ENCODE measurements at places on chromosomes 16 and 17. TPM values are rescaled to one million over a fixed set of nuclear protein-coding genes. Genes with fewer than 3 reads are reported as not detected.

Gene CTRB1
- polyA plus RNA-seq = not detected

Gene C1QTNF1
- not detected for polyA plus RNA-seq

Gene ZG16B
- polyA plus RNA-seq = 8.5 TPM

Gene AATF
- 117 TPM for polyA plus RNA-seq

Gene MON1B
- polyA plus RNA-seq = 46.3 TPM

Gene FOXL1
- not detected for polyA plus RNA-seq

DNA sequence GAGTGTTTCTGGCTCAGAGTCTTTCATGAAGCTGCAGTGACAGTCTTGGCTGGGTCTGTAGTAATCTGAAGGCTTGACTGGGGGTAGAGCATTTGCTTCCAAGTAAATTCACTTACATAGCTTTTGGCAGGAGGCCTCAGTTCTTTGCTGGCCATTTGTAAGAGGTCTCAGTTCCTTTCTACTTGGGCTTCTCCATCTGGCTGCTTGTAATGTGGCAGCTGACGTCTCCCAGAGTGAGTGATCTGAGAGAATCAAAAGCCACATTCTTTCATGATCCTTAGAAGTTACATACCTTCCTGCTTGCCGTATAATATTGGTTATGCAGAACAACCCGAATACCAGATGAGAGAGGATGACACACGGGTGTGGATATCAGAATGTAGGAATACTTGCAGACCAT is 39.8 kb downstream of the NF1 start:
- DNase-seq = no peak

DNA sequence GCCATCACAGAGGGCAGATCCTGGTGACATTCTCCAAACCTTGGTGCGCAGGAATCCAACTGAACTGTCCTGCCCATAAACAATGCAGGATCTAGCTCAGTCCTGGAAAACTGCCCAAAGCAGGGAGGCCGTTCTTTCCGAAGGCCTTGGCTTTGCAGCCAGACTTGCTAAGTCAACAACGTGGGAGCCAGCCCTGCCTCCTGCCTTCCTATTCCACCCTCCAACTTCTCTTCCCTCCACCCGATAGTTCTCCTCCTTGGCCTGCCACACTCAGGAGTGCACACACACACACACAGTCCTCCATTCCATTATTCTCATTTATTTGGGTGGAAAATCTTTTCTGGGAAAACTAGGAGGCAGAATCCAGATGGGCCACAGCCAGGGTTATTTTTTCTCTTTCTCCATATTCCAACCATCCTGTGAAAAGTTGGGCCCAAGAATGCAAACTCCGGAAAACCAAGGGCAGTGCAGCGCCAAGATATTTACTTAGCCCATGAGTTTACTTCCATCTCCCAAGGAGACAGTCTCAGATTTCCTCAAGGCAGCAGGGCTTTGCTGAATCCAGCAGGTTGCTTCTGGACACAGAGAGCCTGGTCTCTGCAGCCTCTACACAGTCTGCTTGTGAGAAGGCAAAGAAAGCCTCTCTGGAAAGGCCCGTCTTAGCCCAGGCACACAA is 15.8 kb downstream of the COPRS start:
- DNase-seq = no peak

DNA sequence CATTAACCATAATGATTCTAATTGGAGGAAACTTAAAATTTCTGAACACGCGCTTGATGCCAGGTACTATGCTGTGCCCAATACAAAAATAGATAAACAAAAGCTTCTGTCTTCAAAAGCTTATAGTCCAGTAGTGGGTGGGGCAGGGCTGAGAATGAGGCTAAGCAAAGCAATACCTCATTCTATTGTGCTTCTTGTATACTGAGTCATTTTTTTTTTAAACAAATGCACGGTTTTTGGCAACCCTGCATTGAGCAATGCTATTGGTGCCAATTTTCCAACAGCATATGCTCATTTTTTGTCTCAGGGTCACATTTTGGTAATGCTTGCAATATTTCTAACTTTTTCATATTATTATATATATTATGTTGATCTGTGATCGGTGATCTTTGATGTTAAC is 34.7 kb upstream of the HNF1B start:
- DNase-seq = no peak

GRCh38 chr17:64773836-64774761 is 112.0 kb upstream of the SMURF2 start:
- no peak for DNase-seq

DNA sequence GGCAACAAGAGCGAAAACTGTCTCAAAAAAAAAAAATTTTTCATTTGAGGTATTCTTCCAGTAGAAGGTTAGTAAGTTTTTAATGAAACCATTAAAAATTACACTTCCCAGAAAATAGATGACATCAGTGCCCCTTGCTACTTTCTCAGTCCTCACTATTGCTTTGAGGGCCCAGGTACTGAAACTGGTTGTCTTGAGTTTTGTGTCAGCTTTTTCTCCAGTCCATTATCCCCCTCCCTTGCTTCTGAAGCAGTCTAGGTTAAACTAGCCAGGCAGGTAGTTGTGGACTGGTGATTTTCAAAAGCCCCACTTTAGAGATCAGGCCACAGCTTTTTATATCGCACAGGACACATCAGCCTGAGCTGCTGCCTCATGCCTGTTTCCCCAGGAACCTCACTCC is 10.9 kb downstream of the SMCR8 start:
- no peak for DNase-seq

- DNase-seq = no peak
These were observed 4.5 kb upstream of the HS3ST3B1 start for GRCh38 chr17:14296166-14296910.

GRCh38 chr16:50836121-50836621 is 94.3 kb downstream of the CYLD start:
- DNase-seq = no peak

DNA sequence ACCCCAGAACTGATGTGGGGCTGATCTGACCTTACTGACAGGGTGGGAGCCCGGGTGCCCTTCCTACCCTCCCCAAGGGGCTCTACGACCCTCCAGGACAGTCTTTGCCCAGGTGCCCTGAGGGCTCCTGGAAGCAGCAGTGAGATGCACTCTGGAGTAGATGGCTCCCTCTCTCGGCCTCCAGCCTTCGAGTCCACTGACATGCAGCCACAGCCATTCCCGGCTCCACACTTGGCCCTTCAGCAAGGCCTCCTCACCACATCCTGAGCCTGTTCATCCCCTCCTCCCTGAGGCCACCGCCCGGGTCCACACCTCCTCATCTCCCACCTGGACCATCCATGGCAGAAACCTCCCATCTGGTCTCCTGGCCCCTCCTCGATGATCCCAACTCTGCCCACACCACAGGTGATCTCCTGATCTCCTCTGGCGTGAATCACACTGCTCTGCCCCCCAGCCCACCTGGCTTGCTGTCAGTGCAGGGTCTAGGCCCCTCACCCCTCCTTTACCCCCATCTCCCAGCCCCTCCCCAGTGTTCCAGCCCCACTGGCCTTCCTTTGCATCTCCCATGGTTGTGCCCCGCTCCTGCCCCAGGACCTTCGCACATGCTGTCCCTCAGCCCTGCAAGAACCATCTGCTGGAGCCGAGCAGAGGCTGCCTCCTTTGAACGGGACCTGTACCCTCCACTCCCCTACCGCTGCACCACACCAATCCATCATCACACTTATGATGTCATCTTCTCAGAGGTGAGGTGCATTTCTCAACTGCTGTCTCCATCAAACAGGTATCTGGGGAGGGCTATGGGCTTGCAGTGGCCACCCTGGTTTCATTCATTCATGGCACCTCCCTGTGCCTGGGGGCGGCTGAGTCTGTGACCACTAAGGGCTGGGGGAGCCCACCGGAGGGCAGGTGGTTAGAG is 44.7 kb downstream of the SOCS1 start:
- no peak for DNase-seq

GRCh38 chr17:51770027-51770759 is 388.3 kb downstream of the CA10 start:
- DNase-seq = no peak

DNA sequence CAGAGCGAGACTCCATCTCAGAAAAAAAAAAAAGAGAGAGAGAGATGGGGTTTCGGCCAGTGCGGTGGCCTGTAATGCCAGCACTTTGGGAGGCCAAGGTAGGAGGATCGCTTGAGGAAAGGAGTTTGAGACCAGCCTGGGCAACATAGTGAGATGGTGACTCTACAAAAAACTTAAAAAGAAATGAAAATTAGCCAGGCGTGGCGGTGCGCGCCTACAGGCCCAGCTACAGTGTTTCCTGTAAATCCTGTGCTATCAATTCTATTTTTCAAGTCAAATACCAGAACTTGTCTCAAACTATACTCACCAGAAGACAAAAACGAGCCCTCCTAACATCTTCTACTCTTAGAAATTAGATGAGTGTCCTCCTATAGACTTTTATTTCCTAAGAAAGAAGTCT is 19.3 kb downstream of the UBE2O start:
- no peak for DNase-seq

GRCh38 chr17:44774271-44775135 is 15.7 kb downstream of the ADAM11 start:
- DNase-seq = no peak
